Esophagus muscularis mucosa (tissue), 4 donors: ENCODE measurements at places on chromosomes 5 and 9. TPM values are rescaled to one million over a fixed set of nuclear protein-coding genes. Genes with fewer than 3 reads are reported as not detected.

TRAF1 gene
- 4.0 TPM for total RNA-seq

PDE8B gene
- 7.1 TPM for total RNA-seq

- H3K27ac ChIP-seq = peak overlapping the region; percentile 89
- H3K27me3 ChIP-seq = peaks cover 4% of the 10 kb centered on the region
- H3K4me1 ChIP-seq = peaks cover 24% of the 10 kb centered on the region
- DNase-seq = no peak
- H3K4me3 ChIP-seq = peak overlapping the region; percentile 61
- no peaks in the 10 kb centered on the region for H3K36me3 ChIP-seq
Observed at GRCh38 chr9:88536023-88536324, 996 bp downstream of the NXNL2 start.

DNA sequence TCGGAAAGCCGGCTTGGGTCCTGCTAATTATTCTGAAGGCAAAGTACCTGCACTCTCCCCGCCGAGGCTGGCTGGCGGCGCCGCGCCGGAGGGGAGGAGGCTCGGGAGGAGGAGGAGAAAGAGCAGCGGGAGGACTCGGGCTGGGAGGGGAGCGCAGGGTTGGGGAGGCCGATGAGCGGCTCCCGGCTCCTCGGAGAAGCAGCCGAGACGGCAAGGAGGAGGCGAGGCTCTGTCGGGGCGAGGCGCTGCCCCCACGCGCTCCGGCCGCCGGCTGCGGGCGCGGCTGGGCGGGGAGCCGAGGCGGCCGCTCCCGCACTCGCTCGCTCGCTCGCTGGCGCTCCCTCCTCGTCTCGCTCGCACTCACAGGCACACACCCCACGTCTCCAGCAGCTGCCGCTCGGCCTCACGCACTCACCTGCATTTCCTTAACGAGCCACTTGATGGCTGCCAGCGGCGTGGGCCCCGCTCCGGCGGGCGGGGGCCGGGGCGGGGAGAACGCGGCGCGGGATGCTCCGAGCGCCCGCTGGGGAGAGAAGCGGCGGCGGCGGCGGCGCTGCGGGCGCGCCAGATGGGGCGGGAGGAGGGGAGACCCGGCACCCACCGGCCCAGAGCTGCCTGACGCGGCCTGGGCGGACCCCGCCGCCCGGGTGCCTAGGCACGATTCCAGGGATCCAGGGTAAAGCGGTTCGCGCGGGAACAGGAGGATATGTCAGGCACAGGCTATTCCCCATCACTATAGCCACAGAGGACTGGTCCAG, at the start of gene PTPRD:
PTPRD (minus strand) TSS at position 362 of the 758 bp plus-strand sequence.
- H3K4me1 ChIP-seq = peaks cover 18% of the 10 kb centered on the region
- peak within 1 kb of the TSS; percentile 55 for H3K4me3 ChIP-seq
- DNase-seq = no peak

DNA sequence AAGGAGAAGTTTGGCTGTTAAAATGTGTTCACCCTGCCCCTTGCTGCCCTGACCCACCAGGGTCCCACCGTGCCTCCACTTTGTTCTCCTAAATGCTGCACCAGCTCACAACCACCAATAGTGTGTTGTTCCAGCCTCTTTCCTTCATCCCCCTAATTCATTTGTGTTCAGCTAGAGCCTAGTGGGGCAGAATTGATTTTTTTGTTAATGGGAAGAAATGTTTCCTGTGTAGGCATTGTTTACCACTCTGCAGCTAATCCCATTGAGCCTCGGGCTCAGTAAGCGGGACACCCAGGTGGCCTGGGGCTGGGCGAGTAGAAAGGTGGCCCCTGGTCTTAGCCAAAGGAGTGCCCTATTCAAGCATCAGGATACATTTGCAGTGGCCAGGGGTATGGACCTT, 127.6 kb downstream of the MVB12B start:
- DNase-seq = no peak
- peaks cover 28% of the 10 kb centered on the region for H3K36me3 ChIP-seq
- no peaks in the 10 kb centered on the region for H3K27me3 ChIP-seq
- no peak overlapping the region for H3K27ac ChIP-seq
- no peak overlapping the region for H3K4me3 ChIP-seq

DNA sequence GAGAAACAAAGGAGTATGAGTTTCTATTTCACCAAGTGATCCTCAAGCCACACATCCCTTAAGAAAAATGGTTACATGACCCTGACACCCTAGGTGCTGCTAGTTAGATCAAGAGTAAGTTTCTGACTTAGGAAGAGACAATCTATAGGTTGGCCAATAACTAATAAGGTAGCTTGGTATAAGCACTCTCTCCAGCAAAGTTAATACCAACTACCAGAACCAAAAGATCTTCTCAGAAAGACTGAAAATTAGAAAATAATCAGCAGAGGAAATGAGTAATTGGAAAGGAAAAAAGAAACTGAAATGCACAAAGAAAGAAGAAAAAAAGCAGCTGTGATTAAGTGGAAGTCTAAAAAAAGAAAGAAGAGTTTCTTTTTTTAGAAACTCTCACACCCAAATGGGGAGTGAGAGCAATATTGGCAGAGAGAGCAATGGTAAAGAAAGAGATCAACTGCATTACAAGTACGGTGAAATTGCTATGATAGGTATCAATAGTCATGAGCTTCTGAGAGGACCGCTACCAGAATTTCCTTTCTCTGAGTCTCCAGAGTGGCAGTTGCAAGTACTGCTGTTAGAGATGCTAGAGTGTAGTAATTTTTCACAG, 195.5 kb downstream of the TMEM167A start:
- H3K4me1 ChIP-seq = no peaks in the 10 kb centered on the region
- H3K27ac ChIP-seq = no peak overlapping the region
- no peaks in the 10 kb centered on the region for H3K27me3 ChIP-seq
- no peaks in the 10 kb centered on the region for H3K36me3 ChIP-seq
- no peak overlapping the region for H3K4me3 ChIP-seq

DNA sequence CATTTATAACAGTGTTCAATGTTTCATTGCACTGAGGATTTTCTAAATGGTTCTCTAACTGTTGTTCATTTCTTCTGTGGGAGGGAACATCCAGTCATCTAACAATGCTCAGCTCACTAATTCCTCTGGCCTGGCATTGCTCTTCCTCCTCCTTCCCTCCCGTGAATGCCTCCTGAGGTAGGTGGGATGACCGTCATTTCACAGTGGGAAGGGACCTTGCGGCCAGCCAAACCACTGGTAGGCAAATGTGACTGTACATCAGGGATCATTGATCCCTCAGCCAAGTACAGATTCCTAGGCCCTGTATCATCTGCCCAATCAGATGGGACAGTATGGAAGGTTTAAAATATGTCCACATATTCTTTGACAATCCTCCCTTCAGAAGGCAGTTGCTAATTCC, 23.7 kb upstream of the VDAC1 start:
- no peak for DNase-seq
- no peaks in the 10 kb centered on the region for H3K4me1 ChIP-seq
- no peaks in the 10 kb centered on the region for H3K36me3 ChIP-seq
- peaks cover 16% of the 10 kb centered on the region for H3K27me3 ChIP-seq
- no peak overlapping the region for H3K27ac ChIP-seq
